ENCODE measurements at places on chromosomes 6 and 20. TPM values are rescaled to one million over a fixed set of nuclear protein-coding genes. Genes with fewer than 3 reads are reported as not detected.

Gene TCF15
- not detected for total RNA-seq

DNA sequence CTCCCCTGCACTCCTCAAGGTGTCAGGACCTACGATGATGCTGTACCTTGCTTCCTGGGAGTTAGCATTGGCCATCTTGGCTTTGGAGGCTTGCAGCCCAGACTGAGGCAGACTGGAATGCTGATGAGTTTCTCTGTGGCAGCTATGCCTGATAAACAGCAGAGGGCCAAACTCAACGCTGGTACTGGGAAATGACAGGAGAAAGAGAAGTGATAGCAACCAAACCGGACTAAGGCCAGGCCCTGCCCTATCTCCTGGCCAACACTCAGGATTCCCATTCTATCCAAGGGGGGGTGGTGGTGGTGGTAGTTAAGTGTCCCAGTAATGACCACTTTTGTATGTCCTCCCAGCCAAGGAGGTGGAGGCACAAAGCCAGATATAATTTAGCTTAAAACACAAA is 90.0 kb upstream of the DTNBP1 start:
- no peak for DNase-seq

GRCh38 chr20:44660581-44660980 is 9.1 kb upstream of the ADA start:
- DNase-seq: no peak

DNA sequence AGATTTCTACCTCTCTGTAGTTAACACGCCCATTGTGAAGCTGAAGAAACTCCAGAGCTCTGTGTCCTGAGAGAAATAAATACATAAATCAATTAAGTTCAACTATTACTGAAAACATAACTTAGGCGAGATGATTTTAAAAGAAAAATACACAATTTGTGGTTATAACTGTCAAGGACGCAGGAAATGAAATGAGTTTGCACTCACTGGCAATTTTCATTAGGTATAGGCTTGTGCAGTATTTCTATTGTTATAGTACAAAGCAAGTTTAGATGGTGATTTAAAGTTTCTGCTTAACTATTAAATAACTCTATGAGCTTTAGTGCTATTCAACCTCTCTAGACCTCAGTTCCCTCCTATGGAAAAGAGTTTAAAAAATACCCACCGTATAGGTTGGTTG is 3.3 kb downstream of the GPLD1 start:
- no peak for DNase-seq

DNA sequence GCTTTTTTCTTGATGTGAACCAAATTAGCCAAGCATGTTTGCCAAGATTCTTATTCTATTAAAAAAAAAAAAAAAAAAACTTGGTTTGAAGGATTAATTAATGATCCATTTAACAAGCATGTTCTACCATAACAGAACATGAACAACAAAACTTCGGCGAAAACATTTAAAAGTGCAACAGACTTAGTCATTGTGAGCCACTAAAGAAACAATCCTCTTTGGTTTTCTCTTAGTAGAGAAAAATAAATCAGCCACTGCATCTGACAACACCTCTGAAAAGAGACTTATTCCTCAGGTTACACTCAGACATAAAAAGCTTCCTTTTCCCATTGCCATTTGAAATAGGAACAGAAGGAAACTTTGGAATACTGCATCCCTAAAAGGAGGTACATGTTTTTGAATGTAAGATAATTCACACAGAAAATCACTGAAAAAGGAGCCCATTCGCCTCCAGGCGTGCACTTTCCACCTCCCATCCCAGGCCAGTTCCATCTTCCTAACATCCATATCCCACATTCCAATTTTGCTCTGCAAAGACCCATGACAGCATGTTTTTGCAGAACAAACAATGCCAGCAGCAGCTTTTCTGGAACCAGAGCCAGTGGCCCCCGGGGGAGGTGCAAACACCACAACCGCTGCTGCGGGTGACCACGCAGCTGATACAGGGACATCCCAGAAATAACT is 79.5 kb downstream of the ZMYND8 start:
- no peak for DNase-seq

GRCh38 chr6:157873735-157874344 is 50.8 kb downstream of the SNX9 start:
- peak; percentile 89 for DNase-seq

Gene HCRTR2
- not detected for total RNA-seq

DNA sequence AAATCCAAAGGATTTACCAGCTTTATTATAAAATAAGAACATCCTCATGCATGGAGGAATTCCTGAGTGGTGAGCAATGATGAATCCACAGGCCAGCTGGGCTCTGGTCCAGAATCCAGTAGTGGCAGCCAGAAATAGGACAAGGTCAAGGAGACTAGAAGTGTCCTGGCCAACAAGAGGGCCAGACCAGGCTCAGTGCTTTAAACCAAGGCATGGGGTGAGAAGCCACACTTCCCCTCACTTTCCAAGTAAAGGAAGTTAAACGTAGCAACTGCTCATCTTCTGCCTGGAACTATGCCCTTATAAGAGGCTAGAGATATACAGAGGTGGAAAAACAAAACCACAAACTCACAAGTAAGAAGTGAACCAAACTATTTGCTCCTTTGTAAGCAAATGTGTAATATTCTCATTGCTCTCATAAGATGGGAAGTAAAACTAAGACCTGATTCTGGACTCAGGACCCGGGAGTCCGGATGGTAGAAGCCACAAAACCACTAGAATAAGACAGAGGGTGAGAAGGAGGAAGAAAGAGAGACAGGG is 253.2 kb downstream of the UST start:
- DNase-seq: no peak

GRCh38 chr6:90294614-90294988 is 2.0 kb downstream of the BACH2 start:
- no peak for DNase-seq

DNA sequence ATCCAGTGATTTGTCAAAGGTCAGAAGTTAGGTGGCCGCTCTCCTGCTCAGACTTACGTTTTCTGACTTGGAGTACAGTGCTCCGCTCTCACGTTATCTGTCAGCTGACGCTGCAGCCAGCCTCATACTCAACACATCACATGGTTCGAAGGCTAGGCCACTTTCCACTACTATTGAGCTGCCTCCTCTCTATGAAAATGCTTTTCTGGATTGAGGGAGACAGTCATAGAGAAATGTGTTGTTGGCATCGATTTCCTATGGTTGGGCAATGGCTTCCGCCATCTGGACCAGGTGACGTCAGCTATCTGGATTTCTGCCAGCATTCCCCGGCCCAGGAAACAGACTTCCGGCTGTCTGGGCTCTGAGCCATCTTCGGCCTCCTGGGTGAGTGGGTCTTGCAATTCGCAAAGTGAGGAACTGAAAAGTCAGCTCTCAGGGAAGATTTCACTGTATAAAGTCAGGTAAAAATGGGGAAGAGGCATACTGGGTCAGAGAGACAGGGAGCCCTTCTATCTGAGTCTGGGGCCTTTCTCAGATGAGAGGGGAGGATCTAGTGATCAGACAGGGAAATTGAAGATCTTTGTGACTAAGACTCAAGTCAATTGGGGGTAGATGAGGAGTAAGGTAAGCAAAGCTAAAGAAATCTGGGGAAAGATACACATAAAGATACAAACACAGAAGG is 37.5 kb upstream of the IER3 start:
- DNase-seq: peak; percentile 86

DNA sequence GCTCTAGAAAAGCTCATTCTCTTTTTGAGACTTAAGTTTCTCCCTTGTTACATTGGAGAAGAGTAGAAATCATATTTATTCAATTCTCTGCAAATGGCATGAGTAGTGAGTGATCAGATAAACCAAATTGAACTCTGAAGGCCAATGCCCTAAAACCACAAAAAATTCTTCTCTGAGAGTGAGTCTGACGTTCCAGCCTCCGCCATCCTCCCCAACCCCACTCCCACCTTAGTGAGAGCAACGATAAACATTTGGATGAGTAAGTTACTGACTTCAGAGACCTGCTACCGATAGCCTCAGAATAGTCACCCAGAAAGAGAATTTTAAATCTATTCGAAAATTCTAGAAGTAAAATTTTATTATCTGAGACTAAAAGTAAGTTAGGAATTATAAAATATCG is 94.6 kb downstream of the TFAP2A start:
- no peak for DNase-seq

- DNase-seq: no peak
Measured at GRCh38 chr6:96171112-96171511, 155.3 kb downstream of the FUT9 start.

- DNase-seq: no peak
Measured at GRCh38 chr6:15755526-15755925, 92.7 kb upstream of the DTNBP1 start.

GRCh38 chr6:43570876-43571441 is 4.9 kb downstream of the XPO5 start:
- DNase-seq: no peak

Gene MYLK4
- 0.59 TPM for total RNA-seq

Gene SIRPG
- total RNA-seq: not detected

GRCh38 chr6:15876406-15876805 is 213.6 kb upstream of the DTNBP1 start:
- no peak for DNase-seq

GRCh38 chr6:84449220-84449619 is 221.8 kb upstream of the CEP162 start:
- no peak for DNase-seq

Gene WFDC10B
- not detected for total RNA-seq

DNA sequence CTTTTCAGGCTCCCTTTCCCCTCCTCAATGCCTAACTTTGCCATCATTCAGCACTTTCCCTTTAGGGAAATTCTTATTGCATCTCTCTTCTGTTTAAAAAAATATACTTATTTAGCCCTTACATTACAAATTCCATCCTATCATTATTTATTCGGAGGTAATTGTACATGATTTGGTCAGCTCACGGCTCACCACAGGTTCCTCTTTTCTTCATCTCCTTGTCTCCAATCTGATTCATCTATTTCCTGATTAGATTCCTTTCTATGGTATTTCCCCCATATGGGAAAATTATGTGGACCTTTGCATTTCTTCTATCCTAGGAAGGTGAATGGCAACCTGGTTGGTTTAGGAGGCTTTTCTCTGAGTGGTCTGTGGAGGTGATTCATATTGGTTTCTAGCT is 12.9 kb upstream of the EMILIN3 start:
- DNase-seq: no peak

DNA sequence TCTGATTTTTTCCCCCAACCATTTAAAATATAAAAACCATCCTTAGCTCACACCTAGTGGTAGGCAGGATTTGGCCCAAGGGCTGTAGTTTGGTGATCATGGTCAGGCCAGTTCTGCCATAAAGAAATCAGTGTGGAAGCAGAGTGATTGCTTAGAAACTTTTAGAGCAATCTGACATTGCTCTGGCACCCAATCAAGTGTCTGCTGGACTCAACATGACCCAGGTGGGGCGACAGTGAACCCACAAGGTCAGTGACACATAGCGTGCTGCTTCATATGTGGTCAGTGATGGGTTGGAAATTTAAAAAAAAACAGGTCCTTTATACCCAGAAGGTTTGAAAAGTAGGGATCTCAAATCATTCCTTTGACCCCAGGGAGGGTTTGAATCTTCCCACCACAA is 107.9 kb downstream of the BANF2 start:
- no peak for DNase-seq
